Cardiac muscle cell (in vitro differentiated cells and primary cell): ENCODE measurements at places on chromosomes 13 and 19. TPM values are rescaled to one million over a fixed set of nuclear protein-coding genes. Genes with fewer than 3 reads are reported as not detected.

POGLUT2 gene
- polyA plus RNA-seq = 23.1 and 25.7 TPM in 2 replicates

DPF1 gene
- polyA plus RNA-seq = 4.9 and 6.5 TPM in 2 replicates

KASH5 gene
- 1.2 TPM in 1 of 2 replicates, not detected in the other for polyA plus RNA-seq

DNA sequence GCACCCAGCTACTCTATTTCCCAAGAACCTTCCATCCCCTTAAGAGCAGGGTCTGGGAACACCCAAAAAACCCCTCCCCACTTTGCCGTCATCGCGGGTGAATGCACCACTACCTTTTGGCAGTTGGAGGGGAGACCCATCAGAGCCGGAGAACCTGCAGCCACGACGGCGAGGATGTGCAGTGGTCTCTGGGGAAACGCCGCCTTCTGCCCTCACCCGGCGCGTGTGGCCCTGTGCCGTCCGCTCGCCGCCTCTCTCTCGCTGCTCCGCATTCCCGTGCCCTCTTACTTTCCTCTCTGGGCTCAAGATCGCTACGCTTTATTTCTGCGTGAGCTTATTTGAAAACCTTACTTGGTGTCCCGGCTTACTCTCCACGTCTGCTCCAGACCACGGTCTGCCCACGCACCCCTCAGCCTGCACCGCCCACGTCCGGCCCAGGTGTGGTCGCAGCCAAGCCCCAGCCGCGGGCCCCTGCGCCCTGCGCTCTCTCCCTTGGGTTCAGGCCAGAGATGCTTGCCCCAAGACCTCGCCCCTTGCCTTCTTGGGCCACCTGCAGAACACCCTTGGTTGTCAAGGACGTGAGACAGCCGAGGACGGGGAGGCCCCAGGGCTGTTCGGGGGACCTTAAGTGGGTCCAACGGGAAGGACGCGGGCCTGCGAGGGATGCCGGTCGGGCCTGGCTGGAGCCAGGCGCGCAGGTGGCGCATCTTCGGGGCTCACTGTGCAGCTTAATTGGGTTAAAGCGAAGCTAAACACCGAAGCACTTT lies 2.0 kb upstream of the MAB21L1 start:
- no peak for DNase-seq

DNA sequence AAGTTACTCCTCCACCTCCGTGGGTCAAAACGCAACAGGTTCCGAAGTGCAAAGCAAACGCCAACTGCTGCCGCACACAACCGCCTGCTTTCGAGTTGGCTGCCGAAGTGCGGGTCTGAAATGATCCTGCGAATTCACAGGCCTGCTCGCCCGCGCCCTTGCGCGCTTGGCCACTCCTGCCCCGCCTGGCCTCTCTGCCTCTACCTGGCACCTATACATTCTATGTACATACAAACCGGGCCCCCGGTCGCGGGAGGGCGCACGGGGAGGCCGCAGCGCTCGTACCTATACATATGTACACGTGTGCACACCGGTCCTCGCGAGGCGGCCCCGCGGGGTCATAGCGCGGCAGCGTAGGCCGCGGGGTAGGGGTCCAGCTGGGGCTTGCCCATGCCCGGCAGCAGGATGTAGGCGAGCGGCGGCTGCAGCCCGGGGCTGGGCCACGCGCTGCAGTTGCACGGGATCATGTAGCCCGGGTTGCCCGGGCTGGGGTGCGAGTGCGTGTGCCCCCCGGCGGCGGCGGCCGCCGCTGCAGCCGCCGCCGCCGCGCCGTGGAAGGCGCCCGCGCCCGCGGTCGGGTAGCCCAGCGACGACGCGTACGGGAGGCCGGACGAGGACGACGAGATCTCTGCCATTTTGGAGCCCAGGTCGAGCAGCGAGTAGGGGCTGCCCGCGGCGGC lies 1.3 kb downstream of the SOX21 start:
- DNase-seq = no peak

- peak; percentile 80 for DNase-seq
Observed at GRCh38 chr13:35720690-35721554, 244.4 kb upstream of the MAB21L1 start.

DNA sequence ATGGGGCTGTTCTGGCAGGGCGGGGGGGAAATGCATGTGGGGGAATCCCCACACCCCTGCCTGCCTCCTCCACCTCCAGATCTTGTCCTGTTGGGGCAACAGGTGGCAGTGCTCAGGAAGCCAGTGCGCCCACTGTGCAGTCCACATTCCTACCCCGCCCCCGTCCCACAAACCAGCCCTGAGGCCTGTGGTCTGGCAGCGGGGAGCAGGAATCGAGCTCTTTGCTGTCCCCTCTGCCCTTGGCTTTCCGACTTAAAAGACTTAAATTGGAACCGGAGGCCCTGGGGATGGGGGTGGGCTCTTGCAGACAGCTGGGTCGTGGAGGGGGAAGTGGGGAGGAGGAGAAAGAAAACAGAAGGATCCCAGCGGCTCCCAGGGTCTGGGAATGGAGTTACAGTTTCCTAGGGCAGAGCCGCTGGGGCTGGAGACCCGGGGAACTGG lies 4.3 kb downstream of the NANOS3 start:
- DNase-seq = peak; percentile 32

GRCh38 chr19:37975596-37976515 lies 68.8 kb downstream of the SIPA1L3 start:
- no peak for DNase-seq

GRCh38 chr19:30555075-30555790 lies 183.0 kb downstream of the ZNF536 start:
- no peak for DNase-seq

DNA sequence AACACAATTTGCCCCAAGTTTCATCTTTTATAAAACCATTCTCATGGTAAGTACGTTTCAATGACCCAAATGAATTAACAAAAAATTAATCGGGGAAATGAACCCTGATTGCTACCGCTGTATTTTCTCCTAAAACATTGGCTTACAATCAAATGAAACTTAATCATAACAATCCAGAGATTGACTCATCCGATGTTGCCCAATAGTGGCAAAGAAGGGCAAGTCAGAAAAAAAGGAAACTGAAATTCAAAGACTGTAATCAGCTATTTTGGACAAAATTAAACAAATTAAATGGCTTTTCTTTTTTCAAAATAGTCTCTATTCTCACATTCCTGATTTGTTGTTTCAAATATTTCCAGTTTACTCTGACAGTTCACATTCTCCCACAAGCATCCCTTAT lies 3.9 kb upstream of the ACOD1 start:
- DNase-seq = peak; percentile 70

DNA sequence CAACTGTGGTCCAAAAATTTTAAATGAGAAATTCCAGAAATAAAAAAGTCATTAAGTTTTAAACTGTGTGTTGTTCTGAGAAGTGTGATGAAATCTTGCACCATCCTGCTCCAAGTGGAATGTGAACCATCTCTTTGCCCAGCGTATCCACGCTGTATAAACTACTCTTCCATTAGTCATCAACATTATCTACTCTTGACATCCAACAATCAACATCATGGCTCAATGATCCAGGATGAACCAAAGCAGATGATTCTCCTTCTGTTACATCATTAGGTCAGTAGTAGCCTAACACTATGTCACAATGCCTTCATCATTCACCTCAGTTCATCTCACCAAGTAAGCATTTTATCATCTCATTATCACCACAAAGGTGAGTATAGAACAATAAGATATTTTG lies 55.3 kb downstream of the SUCLA2 start:
- DNase-seq = no peak

DNA sequence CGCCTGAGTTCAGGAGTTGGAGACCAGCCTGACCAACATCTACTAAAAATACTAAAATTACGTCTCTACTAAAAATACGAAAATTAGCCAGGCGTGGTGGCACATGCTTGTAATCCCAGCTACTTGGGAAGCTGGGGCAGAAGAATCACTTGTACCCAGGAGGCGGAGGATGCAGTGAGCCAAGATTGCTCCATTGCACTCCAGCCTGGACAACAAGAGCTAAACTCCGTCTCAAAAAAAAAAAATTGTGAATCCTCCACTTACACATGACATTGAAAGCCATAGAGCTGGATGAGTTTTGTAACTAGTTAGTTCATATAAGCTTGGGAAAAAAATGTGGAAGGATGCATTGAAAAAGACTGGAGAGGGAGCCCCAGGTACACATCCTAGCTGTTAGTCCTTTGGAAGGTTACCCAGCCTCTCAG lies 452 bp upstream of the PSMD8 start:
- DNase-seq = no peak

GRCh38 chr13:48504606-48505005 lies 28.3 kb downstream of the RCBTB2 start:
- DNase-seq = no peak

DNA sequence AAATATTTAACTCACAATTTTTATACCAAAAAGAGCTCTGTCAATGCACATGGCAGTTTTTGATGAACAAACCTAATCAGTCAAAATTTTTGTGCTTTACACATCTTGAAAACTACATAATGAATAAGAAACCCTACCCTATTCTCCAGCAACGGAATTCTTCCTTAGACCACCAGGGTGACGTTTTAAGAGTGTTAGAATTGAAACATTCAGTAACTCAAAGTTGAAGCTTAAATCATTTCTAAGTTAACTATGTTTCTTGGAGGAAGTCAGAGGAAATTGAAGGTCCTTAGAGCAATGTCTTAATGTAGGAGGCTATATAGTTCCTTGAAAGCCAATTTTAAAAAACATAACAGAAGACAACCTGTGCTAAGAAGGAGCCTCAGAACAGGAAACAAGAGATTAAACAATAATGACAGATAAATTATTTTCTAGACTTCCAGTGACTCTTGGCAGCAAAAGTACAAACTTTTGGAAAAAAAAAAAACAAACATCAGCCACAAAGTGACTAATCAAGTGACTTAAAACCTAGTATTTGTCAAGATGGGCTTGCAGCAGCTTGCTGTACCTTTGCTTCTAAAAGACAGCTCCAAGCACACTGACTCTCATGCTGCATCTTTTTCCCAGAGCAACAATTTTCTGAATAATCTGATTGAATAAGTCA lies 6.2 kb downstream of the SPRY2 start:
- no peak for DNase-seq

DNA sequence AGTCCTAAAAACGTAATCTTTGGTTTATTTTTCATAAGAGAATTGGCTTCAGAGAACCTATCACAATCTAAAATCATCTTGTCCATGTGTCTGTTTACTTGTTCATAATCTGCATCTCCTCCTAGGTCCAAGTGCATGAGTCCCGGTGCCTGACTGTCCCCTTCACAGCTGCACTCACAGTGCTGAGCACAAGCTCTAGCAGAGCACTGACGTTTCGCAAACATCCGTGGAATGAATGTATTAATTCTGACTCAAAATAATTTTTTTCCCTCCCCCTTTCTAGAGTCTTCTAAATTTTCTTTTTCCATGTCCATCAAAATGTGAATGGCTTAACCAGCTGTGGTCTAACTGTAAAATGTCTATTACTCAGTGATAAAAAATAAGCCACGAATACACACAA lies 245.5 kb upstream of the TSHZ3 start:
- DNase-seq = no peak

GRCh38 chr19:7521551-7522071 lies 813 bp upstream of the MCOLN1 start:
- DNase-seq = no peak

DNA sequence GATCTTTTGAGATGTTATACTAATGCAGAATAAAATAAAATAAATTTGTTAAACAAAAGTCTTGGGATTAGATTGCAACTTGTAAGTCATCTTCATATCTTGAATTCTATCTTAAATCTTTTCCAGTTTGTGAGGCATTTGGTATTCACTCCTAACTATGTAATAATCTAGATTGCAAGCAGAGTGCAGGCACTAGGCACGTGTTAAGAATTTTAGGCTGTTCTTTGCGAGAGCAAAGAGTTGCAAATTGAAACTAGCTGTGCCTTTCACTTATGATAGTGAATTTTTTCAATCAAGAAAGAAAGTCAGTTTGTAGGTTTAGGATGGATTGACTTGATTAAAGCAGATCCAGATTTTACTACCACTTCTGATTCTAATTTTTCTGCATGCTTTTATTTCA lies 264.1 kb upstream of the SPRY2 start:
- no peak for DNase-seq

GRCh38 chr19:41112728-41113290 lies 1.4 kb upstream of the CYP2F1 start:
- no peak for DNase-seq

DNA sequence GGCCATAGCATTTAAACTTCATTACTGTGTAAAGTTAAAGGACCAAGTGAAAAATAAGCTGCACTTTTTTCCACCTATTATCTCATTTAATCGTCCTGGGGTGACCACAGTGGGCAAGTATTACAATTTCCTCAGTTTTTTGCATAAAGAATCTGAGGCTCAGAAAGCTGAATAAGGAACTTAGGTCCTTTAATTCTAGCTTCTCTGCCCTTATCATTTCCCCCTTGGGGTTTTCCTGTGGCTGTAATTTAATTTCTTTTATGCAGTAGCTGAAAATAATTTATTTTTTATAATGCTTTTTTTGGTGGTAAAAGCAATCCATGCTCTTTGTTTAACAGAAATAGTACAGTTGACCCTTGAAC lies 59.8 kb upstream of the RCBTB2 start:
- no peak for DNase-seq

GRCh38 chr13:36778083-36778671 lies 40.8 kb upstream of the RFXAP start:
- DNase-seq = no peak

GRCh38 chr19:41478875-41479756 lies 36.2 kb downstream of the ERICH4 start:
- peak; percentile 64 for DNase-seq

DNA sequence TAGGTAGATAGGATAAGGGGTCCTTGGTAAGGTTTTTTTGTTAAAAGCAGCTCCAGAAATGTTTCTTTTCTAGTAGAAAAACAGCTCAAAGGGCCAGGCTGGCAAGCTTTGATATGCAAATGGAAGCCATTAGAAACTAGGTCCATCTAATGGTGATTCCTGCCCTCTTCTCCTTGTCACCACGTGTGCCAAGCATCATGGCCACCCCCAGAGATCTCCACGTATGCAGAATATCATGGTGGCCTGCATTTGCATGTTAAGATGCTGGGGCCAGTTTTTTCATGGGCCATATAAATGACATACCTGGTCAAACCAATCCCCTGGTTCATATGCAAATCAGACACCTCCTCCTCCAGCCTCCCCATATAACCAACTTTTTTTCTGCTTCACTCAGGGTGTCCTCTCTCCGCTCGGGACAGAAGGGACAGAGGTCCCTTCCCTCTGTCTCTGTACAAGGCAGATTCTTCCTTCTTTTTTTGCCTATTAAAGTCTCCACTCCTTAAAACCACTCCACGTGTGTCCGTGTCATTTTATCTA lies 1335.9 kb downstream of the UQCRFS1 start:
- no peak for DNase-seq

DNA sequence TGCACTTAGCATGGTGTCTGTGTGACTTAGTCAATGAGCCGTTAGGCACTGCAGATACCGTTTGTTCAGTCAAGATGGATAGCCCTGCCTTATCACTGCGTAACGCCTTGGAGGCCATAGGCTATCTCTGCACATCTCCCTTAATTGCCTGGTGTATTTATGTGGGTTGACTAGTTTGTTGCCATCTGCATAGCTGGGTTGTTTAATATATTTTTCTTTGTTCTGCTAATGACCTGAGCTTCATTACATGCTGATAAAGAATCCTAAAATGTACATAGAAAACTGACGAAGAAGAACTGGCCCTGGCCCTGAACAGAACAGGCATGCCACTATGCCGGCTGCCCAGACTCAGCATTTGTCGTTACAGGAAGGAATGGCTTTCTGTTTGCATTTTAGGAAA lies 297.8 kb downstream of the SHISA2 start:
- DNase-seq = no peak
